ENCODE measurements at places on chromosomes 7 and 10. TPM values are rescaled to one million over a fixed set of nuclear protein-coding genes. Genes with fewer than 3 reads are reported as not detected.

Gene HOGA1
- total RNA-seq = 0.28 TPM

Gene CCL24
- total RNA-seq = not detected

DNA sequence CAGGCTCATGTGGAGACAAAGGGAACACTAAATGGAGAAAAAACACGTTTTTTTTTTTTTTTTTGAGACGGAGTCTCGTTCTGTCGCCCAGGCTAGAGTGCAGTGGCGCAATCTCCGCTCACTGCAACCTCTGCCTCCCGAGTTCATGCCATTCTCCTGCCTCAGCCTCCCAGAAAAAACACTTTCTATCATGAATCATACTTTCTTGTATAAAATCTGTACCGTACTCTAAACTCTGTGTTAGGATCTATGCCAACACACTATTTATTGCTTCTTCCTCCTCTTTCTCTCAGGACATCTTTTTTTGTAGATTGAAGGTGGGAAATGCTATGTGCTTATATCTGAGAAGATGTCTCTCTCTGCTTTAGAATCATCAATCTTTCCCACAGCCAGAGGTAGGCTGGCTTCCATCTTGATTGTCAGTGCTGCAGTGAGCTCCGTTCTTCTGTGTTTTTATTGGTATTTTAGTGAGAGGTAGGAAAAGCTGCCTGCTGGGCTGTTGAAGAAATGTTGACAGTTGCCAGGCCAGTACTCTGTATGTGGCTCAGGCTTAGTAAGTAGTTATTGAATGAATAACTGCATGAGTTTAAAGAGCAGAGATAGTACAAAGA is 101.1 kb downstream of the GPR85 start:
- DNase-seq = no peak

- DNase-seq = no peak
Measured at GRCh38 chr10:127907411-127908105, 655 bp downstream of the PTPRE start.

DNA sequence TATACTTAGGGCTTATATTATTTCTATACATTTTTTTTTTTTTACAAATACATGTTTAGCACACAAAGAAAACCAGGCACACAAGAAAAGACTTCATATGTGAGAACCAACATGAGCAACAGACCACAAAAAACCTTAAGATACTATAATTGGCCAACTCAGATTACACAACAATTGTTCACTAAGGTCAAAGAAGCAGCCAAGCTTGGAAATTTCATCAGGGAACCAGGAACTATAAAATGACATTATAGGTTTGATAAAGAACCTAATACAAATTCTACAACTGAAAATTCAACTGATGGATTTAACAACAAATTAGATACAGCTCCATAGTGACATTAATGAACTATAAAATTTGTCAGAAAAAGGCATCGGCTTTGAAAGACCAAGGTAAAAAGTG is 4.4 kb upstream of the LUC7L2 start:
- no peak for DNase-seq
